Adipocyte (in vitro differentiated cells): ENCODE measurements at places on chromosomes 5 and 9.

DNA sequence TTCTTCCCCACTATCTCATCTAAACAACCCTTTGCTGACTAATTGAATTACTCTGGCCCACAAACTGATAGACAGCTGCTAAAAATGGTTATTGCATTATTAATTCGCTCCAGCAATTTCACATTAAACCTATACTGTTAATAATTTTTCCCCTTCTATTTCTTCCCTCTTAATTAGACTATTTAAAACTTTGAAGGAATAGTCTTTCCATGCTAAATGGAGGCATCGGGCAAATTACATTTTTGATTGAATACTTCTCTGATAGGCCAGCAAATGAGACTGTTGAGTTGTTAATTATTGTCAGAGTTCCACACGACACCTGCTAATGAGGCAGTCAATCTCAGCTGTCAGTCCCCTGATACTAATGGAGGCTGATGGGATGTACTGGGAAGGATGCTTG lies 242.5 kb downstream of the TRIM32 start:
- DNase-seq: no peak

DNA sequence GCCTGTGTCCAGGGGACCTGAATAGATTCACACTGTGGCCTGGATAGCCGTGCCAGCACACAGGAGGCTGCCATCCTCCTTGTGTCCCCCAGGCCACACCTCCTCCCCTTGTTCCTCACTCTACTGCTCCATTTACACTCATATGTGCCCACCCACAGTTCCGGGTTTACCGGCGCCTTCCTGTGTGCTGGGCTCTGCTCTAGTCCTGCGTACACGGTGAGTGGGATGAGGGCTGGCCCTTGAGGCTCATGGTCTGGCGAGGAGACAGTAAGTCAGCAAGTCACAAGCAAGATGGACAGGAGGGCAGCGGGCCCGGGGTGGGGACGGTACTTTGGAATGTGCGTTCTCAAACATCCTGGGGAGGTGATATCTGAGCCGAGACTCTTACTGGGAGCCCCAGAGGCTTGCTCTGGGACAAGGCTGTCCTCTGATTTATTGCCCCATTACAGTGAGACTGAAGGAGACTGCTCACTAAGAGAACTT lies 32.4 kb upstream of the NXNL2 start:
- no peak for DNase-seq

- no peak for DNase-seq
Observed at GRCh38 chr5:165393839-165394238, 1888.4 kb downstream of the MAT2B start.

GRCh38 chr5:108545301-108545700 lies 163.4 kb upstream of the FBXL17 start:
- no peak for DNase-seq
